Activated CD8-positive, alpha-beta T cell treated with anti-CD3 and anti-CD28 coated beads for 36 hours (primary cell): ENCODE measurements at places on chromosomes 5 and 9.

GRCh38 chr5:55993013-55993412, 1.8 kb downstream of the IL6ST start:
- peak; percentile 27 for DNase-seq

DNA sequence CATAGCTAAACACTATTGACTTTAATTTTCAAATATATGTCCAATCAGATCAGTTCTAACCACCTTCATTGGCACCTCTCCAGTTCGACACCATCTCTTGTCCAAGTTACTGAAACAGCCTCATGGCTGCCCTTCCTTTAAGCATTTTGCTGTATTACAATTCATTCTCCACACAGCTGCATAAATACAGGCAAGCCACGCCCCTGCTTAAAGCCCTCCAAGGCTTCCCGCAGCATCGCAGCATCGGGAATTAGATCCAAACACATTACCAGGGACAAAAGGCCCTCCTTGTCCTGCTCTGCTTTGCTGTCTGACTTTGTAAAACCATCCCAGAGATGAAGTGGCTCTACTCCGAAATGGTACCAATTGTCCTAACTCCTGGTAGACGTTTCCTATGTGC, 75.1 kb upstream of the RAI14 start:
- DNase-seq: no peak

- DNase-seq: no peak
Measured at GRCh38 chr9:70677055-70677735, 262.7 kb upstream of the KLF9 start.

GRCh38 chr5:176381979-176382378, 6.4 kb downstream of the NOP16 start:
- DNase-seq: no peak

GRCh38 chr5:121725450-121725849, 126.2 kb upstream of the FTMT start:
- DNase-seq: no peak

DNA sequence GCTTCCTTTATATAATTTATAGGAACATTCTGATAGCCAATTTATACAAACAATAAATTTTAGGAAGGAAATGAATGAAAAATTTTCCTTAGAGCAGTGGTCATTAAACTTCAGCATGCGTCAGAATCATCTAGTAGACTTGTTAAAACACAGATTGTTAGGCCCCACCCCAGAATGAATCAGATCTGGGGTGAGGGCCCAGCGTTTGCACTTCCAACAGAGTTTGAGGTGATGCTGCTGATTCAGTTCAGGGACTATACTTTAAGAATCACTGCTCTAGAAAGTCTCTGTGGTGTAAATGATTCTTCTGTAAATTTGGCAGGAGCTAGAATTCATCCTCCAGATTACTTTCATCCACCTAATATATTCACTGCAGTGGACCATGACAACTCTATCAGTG, 80.4 kb downstream of the SLC12A2 start:
- DNase-seq: no peak

- DNase-seq: no peak
Measured at GRCh38 chr5:54517174-54517511, 416 bp upstream of the SNX18 start.

GRCh38 chr9:130073373-130073772, 19.7 kb downstream of the GPR107 start:
- DNase-seq: no peak

DNA sequence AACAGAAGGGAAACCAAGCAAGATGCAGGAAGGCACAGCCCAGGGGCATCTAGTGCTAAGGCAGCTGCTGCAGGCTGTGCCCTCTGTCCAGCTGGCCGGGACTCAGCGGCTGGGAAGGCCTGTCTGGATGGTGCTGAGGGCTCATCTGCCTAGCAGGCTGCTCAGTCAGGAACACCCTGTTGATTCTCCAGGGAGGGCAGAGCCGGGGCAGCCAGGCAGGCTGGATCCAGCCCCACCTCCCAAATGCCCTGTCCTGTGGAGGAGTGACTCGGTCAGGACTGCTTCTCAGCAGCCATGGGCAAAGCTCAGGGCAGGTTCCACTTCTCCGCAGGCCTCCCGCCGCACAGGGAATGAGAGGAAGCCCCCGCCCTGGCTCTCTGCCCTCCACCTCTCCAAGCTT, 7.8 kb upstream of the LCN9 start:
- DNase-seq: no peak

GRCh38 chr9:133163504-133164172, at the start of gene GBGT1:
TSS of gene GBGT1 (minus strand) at chr9:133163914. CDS start at chr9:133162412, 1,502 bp downstream.
- DNase-seq: peak; percentile 25

GRCh38 chr9:77848404-77848803, 183.2 kb downstream of the GNAQ start:
- no peak for DNase-seq

GRCh38 chr9:92934321-92934720, 13.0 kb upstream of the FGD3 start:
- no peak for DNase-seq

DNA sequence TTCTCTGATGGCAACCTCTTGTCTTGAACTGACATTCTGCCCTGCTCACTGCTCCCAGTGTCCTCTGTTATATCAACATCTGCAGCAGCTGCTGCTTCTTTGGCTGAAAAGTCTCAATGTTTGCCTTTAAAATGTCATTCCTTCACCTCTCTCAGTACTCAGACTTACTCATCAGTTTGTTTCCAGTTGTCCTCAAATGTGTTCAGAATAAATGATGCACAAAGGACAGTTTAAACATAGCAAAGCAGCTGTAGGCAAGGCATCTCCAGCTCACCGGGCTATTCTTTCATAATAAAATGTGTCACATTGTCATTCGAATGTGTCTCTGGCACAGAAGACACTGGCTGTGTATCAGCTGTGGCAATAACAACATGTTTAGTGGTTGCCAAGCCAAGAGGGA, 590.9 kb upstream of the ZNF608 start:
- no peak for DNase-seq

DNA sequence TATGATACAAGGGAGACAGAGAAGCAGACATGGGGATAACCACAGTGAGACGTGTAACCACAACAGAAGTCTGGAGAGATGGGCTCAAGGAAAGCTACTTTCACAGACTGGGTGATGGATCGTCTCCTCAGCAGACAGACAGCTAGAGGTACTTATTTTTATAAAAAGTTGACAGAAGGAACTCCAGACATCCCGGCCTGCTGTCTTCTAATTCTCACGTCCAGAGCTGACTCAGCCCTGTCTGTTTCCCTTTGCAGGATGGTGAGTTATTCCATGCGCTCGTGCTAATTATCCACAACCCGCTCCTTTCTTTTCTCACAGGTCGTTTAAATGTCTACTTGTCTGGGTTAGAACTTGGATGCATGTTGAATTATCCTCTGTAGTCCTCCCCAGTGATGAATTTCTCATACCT, 304.5 kb downstream of the CWC27 start:
- DNase-seq: no peak

- DNase-seq: no peak
Measured at GRCh38 chr9:124423591-124423990, 8.3 kb upstream of the PSMB7 start.

GRCh38 chr5:1523480-1523792, 324 bp downstream of the LPCAT1 start:
- DNase-seq: no peak

DNA sequence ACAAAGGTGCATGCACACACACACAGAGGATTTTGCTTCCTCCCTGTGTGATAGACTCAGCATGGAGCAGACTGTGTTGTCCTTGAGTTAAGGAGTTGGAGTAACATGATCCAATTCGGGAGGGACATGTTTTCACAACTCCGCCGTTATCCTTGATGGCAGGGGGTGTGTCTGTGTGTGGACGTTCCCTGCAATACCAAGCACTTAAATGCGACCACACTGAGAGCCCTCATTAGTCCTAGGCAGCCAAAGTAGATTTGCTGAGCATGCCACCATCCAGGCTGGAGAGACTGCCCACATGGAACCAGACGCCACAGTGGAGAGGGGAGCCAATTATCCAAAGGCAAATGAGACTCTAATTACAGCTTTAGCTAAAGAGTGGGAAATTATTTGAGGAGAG, 140.1 kb downstream of the DOCK2 start:
- DNase-seq: no peak

DNA sequence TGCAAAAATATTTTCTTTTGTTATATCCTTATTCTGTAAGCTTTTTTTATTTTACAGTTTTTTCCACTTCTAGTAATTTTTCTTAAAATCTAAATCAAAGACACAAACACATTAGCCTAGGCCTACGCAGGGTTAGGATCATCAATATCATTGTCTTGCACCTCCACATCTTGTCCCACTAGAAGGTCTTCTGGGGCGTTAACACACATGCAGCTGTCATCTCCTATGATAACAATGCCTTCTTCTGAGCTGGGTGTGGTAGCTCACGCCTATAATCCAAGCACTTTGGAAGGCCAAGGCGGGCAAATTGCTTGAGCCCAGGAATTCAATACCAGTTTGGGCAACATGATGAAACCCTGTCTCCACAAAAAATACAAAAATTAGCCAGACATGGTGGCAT, 78.9 kb upstream of the LRRC70 start:
- no peak for DNase-seq

DNA sequence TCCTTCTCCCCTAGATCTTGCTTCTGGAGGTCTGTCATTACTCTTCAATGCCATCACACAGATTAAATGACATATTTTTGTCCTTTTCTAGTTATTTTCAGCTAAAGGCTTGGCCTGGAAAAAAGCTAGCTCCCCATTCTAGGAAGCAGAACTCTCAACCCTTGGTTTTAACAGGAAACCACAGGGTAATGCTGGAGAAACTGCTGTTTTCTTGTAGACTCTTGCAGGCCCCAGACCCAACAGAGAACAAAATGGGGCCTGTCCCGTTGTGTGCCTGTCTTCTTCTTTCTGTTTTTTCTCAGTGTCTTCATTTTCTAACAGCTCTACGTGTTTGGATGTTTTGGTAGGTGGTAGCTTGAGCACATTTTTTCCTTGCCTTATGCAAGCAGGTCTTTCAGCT, 21.5 kb downstream of the DCANP1 start:
- DNase-seq: no peak

GRCh38 chr5:52734557-52734956, 53.2 kb upstream of the ITGA1 start:
- DNase-seq: no peak

DNA sequence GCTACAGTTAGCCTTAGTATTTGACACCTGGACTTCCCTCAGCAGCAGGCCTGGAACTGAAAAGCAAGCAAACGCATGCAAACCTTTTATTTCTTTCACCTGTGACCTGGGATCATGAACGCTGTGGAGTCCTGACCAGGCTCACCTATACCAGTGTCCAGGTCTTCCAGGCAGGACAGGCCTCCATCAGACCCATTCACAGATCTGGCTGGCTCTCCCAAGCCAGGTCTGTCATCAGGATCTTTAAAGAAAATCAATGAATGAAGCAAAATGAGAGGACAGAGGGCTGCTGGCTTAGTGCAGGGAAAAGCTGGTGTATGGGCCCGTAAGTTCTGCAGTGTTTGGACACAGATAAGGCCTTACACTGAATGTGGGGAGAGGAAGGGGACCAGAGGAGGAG, 96.3 kb upstream of the CPEB4 start:
- DNase-seq: no peak

DNA sequence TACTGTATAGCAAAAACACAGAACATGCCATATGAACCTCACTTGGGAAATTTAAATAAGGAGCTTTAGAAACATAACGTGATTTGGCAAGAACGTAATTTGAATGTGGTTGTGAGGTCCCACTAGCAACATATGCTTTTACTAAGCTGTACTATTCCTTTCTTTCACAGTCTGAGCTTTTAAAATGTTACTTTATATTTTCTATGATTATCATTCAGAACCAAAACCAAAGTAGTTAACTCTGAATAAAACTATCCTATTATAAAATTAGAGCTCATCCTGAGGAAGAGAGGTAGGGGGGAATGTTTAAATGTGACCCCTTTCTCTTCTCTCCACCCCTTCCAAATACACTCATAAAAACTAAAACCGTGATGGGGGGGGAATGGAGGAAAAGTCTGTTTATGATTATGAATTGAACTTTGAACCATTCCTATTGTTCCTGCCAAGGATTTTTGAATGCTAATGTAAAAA, 435.7 kb downstream of the NFIB start:
- no peak for DNase-seq

DNA sequence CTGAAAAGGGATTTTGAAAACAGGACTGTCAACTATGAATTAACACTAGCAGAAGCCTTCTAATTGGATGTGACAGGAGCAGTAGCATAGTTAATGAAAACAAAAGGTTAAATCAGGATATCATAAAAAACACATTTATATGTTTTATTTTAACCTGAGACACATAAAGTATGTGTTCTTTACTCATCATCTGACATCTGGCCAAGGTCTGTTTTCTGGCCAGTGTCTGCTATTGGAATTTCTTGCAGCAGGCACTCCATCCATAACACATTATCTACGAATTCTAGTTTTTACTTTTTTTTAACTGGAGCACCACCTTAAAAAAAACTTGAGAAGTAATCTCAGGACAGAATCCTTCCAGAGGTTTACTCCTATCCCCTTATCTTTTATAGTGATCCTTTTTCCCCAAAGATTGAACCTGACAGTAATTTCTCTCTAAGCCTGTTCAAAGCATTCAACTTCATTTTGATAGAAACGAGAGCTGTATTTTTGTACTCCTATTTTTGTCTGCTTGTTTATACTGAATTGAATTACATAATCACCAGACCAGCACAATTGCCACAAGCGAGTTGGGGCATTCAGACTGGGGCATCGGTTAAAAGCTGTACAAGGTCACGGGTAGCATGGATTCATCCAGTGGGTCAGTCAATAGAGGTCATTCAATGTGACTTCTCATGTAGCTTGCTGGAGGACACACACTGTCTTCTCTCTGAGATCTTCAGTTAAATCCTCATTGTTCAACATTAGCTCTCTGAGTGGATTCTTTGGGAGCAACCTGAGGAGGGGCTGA, 205.6 kb upstream of the CLINT1 start:
- DNase-seq: no peak

DNA sequence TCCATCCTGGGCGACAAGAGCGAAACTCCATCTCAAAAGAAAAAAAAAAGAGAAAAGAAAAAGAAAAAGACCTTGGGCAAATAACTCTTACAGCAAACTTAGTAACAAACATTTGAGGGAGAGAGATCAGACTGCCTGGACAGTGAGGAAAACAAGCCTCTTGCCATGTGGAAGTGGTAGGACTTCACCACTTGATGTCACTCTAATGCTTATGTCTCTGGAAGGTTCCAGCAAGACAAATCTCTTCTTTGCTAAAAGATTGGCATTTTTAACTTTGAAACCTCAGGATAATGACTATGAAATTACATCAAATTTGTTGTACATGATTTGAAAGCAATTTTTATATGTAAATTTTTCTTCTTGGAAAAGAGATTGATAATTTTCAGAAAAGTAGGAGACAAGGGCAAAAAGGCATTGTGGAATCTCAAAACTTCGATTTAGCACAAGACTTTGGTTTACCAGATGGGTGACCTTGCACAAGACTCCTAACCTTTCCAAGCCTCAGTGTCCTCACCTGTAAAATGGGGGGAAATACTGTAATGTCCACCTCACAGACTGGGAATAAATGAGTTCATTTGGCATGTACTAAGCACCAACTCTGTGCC, 5.4 kb downstream of the ACTL7B start:
- DNase-seq: no peak

DNA sequence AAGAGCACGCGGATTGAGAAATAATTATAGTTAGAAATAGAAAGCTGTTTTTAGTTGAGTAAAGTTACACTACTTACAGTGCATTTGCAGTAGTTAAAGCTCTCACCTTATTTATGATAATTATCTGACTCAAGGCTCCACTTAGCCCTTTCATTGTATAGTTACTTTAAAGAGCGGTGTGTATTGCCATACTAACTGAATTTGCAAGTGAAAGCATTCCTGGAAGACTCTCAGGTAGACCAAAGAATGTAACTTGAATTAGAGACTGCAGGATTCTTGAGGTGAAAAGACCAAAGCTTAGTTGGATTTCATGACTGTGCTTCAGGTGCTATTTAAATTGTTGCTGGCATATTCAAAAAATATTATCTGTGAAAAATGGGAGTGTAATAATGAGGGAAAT, 4.2 kb upstream of the RASA1 start:
- DNase-seq: no peak
